ENCODE measurements at places on chromosomes 3 and 15.

GRCh38 chr15:66459818-66460615 is 37.5 kb downstream of the SNAPC5 start:
- no peak for DNase-seq

- DNase-seq: no peak
These were observed 46.1 kb upstream of the FGD5 start for GRCh38 chr3:14772533-14773138.

DNA sequence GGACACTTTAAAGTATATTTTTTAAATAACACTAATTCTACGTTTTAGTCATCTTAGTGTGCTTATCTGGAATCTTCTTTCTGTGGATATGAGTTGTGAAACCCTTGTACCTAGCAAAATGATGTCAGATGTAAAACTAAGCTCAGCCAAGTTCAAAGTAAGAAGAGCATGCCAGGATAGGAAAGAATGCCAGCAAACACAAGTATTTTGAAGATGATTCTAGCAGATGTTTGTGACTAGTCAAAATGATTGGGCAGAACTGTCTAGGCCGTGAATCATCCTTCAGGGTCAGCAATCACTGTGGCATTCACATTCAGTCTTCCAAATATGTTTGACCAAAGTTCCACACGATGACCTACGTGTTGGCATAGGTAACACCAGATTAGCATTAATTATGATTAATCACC is 5.4 kb upstream of the PLOD2 start:
- no peak for DNase-seq

GRCh38 chr15:45653702-45654424 is 19.0 kb downstream of the SQOR start:
- no peak for DNase-seq

DNA sequence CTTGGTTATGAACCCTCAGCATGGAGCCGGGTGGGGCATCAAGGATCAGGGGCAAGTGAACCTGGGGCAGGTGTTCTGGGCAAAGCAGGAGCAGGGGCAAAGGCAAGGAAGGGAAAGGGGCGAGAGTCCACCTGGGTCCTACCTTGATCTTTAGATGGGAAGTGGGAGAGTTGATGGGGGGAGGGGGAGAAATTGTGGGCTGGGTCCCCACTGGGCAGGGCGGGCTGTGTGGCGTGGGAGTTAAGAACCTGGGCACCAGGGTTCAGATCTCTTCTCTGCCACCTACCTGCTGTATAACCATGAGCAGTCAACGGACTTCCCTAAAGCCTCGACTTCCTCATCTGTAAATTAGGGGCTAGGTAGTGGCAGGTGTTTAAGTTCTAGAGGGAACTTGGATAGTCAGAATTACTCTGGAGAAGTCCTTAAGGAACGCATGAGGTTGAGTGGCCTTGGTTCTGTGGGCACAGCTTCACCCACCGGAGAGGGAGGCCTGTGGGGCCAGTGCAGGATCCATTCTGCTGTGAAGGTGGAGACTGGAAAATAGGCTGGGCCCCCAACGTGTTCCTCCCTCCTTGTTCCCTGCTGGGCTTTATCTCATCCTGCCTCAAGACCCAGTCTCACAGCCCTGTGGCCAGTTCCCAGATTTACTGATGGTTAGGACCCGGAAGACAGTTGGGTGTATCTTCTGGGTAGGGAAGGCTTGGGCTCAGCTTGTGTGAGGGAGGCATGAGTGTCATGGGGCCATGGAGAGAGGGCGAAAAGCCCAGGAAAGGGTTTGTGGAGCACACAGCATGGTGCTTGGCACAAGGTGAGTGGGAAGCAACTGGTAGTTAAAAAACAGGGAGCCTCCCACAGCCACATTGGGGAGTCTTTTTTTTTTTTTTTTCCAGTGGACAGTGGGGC is 90.6 kb downstream of the EEFSEC start:
- DNase-seq: no peak
